Activated CD4-positive, alpha-beta T cell treated with anti-CD3 and anti-CD28 coated beads, Interleukin-2, amount 10 ng/mL, durations not matched to agents 24 days and 14 days (primary cell): ENCODE measurements at places on chromosomes 16 and 17. TPM values are rescaled to one million over a fixed set of nuclear protein-coding genes. Genes with fewer than 3 reads are reported as not detected.

- DNase-seq, result no peak
These were observed 92.4 kb downstream of the KPNA2 start for GRCh38 chr17:68127914-68128313.

- DNase-seq, result no peak
These were observed 5.9 kb downstream of the PHAF1 start for GRCh38 chr16:67115639-67116038.

GRCh38 chr17:36130346-36130745 lies 26.7 kb downstream of the CCL4 start:
- no peak for DNase-seq

DNA sequence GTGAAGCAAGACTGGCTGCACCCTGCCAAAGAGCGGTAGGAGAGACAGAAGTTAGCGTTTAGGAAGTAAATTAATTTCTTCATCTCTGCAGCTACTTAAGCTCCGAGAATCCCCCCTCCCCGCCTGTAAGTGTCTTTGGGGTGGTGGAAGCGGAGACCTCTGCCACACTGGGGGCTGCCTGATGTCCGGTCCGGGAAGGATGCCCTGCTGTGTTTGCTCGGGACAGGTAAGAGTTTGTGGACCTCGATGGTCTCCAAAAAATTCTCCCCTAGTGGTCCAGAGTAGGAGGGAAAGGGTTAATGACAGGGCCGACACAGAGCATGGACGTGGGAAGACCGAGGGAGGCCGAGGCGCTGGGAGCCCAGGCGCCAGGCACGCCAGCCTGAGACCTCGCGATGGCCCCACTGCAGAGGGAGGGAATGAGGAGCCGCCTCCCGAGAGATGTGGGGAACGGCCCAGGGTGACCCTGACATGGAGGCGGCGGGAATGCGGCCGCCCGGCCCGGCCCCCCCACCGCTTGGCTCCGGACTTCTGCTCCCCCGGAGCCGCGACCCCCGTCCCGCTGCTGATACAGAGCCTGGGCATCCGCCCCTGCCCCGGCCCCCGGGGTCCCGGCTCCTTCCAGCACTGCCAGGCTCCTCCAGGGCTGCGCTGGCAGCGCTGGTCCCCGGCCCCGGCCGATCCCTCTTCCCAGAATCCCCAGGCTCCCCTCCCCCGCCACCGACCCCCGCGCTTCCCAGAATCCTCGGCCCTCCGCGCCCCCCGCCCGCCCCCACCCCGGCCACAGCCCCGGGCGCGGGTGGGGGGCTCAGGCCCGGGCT lies 680 bp downstream of the ZNF629 start:
- no peak for DNase-seq

DNA sequence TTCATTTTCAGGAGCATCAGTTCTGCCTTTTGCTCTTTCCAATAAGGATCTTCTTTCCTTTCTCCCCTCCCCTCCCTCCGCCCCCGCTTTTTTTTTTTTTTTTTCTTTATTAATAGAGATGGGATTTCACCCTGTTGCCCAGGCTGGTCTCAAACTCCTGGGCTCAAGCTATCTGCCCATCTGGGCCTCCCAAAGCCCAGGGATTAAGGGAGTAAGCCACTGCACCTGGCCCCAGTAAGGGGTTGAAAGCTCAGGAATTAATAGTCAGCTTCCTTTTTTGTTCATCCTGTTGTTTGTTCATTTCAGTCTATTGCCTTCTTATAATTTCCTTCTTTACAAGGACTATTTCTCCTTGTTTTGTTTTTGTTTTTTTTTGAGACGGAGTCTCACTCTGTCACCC lies 7.9 kb upstream of the C17orf58 start:
- no peak for DNase-seq

GRCh38 chr17:63694229-63694949 lies 5.5 kb downstream of the LIMD2 start:
- peak; percentile 71 for DNase-seq

GRCh38 chr16:11389631-11390565 lies 44.6 kb downstream of the RMI2 start:
- no peak for DNase-seq

- DNase-seq, result no peak
These were observed 23.7 kb upstream of the WSCD1 start for GRCh38 chr17:6046431-6046830.

DNA sequence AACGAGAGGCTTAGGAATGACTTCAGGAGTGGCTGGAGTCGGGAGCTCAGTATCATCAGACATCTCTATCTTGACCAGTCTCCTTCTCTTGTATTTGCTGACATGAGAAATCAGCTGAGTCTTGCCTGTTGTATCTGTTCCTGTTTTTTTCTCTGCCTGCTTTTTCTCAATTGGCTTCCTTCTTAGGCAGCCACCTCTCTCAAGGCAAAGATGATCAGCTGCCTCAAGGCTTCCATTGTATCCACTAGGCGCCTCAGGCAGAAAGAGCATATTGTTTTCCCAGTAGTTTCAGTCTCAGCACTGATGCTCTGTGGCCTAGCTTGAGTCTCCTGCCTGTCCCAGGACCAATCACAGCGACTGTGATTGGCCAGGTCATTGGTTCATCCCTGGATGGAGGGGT lies 306.2 kb downstream of the CPPED1 start:
- DNase-seq, result no peak

DNA sequence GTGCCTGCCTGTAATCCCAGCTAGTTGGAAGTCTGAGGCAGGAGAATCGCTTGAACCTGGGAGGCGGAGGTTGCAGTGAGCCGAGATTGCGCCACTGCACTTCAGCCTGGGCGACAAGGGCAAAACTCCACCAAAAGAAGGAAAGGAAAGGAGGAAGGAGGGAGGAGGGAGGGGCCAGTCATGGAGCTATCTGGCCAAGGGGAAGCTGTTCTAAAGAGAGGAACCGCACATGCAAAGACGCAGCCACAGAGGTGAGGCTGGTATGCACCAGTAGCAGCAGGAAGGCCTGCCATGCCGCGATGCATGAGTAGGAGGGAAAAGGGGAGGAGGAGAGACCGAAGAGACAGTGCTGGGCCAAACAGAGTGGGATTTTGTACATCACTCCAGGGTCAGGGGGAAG lies 35.9 kb downstream of the HSBP1 start:
- no peak for DNase-seq

GRCh38 chr17:4579678-4580077 lies 4.7 kb upstream of the SMTNL2 start:
- DNase-seq, result no peak

DNA sequence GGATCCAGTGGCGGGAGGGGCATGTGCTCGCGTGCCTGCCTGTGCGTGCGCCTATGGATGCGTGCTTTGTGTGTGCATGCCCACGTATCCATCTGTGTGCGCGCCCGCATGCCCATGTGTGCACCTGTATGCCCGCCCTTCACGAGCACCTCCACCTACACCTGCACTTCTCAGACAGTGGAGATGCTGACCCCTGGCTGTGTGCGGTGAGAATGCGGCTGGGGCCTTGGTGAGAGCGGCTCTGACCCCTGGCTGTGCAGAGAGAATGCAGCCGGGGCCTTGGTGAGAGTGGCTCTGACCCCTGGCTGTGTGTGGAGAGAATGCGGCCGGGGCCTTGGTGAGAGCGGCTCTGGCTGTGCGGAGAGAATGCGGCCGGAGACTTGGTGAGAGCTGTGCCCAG lies 33.9 kb downstream of the AXIN1 start:
- no peak for DNase-seq

GRCh38 chr17:80586846-80587228 lies 42.2 kb downstream of the RPTOR start:
- no peak for DNase-seq

GRCh38 chr17:64262198-64262999 lies 661 bp downstream of the TEX2 start:
- peak; percentile 90 for DNase-seq

GRCh38 chr17:19702217-19702641 lies 14.2 kb downstream of the SLC47A2 start:
- DNase-seq, result no peak

DNA sequence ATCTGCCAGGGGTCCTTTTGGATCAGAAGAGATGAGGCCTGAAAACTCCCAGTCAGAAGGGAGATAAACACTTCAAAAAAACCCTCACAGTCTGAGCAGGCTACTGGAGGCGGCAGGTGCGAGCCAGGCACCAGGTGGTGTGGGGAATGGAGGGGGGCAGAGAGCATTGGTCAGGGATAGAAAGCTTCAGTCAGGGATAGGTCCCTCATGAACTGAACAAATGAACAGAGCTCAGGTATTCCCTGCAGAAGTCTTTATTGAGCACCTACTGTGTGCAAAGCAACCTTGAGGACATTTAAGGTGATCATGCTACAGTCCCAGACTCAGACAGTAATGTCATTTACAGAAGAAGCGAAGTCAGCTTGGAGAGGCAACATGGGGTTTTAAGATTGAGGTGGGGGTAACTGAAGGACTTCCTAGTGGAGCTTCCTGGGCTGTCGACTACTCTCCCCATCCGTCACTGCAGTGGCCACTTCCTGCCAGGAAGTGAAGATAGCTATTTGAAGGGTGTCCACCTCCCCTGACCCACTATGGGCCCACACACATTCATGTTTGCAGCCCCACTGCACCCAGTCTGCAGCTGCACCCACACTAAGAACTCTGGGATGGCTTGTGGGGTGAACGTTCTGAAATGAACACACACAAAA lies 3.2 kb downstream of the KIFC3 start:
- DNase-seq, result no peak

SLC9A5 gene
- 5.3 TPM in 2 replicates for total RNA-seq

SPATA2L gene
- 12.8 and 13.2 TPM in 2 replicates for total RNA-seq

SDR42E1 gene
- 5.3 and 5.4 TPM in 2 replicates for total RNA-seq

CCL2 gene
- total RNA-seq, result 0.28 TPM in 1 of 2 replicates, not detected in the other

COX11 gene
- 46.1 and 48.2 TPM in 2 replicates for total RNA-seq
